ENCODE measurements at places on chromosomes 12 and 14.

GRCh38 chr12:54700301-54700700, 52.1 kb upstream of the DCD start:
- DNase-seq, result no peak

DNA sequence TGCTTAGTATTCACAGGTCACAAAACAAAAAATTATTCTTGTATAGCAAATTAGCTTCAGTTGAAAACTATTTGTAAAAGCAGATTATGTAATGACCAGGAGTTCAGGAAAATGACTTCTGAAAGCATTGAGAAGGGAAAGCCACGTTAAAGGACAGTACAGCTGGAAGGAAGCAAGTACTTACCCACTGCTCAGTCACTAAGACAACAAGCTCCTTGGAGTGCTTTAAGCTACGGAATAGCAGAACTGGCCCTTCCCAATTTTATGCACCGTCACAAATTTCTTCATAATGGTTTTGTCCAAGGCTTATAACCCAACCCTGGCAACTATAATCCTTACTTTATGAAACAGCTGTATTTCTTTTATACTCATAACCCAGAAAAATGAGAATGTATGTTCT, 13.0 kb upstream of the SNAPC1 start:
- no peak for DNase-seq

GRCh38 chr14:34502545-34503225, 36.8 kb downstream of the EAPP start:
- DNase-seq, result no peak

DNA sequence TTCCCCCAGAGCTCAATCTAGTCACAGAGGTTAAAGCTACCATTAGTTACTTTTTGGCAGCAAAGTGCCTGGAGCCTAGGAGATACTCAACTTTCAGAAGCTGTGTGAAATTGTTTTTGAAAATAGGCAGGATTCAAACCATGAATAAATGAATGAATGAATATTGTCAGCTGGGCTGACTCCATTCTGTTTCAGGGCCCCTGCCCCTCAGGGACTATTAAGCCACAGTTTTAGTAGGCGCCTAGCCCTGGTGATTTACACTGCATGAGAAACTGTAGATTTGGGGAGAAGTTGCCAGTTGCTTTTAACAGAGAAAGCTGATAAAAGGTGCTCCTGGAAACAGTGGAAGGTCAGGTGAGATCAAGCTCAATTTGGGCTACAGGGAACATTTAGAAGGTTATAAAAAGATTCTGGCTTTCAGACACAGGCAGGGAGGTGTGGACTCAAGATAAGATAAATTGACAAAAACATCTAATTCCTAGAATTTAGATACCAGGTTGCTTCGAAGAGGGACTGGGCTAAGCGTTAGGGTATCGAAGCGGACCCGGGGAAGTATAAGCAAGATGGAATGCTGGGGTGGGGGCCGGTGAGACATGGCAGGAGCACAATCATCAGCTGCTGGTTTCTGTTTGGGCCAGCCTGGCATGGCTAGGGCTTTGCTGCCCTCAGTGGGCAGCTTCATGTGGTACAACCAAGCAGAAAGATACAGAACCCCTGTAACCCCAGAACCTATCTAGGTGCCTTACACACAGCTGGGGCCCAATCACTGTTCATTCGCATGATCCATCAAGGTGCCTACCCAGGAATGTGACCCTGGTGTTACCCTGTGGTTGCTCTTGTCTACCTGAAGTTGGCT, 14.9 kb upstream of the CELA1 start:
- DNase-seq, result no peak

GRCh38 chr12:121461048-121461447, 61.1 kb downstream of the RNF34 start:
- DNase-seq, result no peak

DNA sequence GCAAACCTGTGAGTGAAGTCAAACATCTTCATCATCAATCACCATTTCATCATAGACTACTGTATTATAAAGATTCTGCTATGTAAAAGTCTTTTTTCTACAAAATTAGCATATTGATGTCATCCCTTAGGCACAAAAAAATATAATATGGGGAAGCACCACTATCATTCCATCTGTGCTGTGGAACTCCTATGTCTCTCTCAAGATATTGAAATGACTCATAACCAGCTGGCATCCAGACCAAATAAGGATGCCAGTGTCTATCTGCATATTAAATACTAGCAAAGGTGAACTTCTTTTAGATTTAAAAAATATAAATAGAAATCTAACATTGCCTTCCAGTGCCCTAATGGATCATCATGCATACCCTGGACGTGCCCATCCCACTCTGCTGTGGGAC, 17.9 kb upstream of the DCAF5 start:
- DNase-seq, result no peak

DNA sequence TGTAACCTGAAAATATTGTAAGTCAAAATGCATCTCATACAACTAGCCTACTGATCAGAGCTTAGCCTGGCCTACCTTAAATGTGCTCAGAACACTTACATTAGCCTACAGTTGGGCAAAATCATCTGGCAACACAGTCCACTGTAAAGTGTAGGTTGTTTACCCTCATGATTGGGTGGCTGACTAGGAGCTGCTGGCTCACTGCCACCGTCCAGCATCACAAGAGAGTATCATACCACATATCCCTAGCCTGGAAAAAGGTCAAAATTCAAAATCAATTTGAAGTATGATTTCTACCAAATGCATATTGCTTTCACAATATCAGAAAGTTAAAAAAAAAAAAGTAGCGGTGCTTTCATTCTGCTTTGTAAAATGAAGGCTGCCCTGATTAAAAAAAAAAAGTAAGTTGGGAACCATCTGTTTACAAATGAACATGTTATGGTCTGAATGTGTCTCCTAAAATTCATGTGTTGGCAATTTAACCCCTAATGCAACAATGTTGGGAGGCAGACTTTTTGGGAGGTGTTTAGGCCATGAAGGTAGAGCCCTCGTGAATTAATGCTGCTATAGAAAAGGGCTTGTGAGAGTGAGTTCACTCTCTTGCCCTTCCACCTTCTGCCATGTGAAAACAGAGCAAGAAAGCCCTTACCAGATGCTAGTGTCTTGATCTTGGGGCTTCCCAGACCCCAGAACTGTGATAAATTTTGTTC, 211.8 kb downstream of the PPM1H start:
- DNase-seq, result no peak

DNA sequence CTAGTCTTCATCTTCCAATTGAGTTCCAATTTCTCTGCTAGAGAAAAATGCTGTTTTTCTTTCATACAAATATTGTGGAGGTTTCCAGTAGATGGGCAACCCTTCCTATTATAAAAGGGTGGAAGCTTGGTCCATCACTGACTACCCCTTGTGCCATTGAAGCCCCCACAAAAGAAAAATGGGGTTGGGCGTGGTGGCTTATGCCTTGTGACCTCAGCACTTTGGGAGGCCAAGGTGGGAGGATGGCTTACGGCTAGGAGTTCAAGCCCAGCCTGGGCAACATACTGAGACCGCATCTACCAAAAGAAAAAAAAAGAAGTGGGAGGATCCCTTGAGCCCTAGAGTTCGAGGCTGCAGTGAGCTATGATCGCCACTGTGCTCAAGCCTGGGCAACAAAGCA, 22.8 kb downstream of the NCKAP5L start:
- no peak for DNase-seq

DNA sequence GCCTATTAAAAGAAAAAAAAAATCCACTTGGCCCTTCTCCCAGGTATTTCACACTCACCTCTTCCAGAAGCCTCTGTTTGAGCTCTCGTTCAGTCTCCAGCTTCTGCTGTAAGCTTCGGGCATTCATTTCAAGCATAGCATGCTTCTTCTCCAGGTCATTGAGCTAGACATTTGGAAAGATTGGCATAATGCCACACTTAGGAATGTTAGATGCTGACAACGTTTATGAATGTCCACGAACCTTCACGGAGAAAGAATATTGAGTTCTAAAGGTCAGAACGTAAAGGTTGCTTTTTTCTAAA, 60.5 kb downstream of the PRKAB1 start:
- DNase-seq, result no peak

GRCh38 chr14:52824462-52824861, 33.1 kb upstream of the GNPNAT1 start:
- DNase-seq, result no peak

DNA sequence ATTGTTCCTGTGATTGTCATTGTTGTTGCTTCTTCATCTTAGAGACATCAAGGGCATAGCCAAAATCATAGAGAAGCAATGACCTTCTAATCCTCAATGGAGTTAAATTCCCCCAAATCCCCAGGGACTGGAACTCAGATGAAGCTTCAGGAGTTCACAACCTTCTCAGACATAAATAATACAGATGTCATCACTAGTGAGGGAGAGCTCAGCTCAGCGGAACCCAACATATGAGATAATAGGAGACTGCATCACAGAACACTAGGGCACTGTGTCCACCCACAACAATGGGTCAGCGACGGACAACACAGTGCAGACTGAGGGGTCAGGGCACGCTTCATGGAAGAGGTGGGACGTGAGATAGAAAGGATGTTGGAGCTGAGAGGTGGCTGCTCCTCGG, 1290.4 kb upstream of the TMEM132C start:
- no peak for DNase-seq

DNA sequence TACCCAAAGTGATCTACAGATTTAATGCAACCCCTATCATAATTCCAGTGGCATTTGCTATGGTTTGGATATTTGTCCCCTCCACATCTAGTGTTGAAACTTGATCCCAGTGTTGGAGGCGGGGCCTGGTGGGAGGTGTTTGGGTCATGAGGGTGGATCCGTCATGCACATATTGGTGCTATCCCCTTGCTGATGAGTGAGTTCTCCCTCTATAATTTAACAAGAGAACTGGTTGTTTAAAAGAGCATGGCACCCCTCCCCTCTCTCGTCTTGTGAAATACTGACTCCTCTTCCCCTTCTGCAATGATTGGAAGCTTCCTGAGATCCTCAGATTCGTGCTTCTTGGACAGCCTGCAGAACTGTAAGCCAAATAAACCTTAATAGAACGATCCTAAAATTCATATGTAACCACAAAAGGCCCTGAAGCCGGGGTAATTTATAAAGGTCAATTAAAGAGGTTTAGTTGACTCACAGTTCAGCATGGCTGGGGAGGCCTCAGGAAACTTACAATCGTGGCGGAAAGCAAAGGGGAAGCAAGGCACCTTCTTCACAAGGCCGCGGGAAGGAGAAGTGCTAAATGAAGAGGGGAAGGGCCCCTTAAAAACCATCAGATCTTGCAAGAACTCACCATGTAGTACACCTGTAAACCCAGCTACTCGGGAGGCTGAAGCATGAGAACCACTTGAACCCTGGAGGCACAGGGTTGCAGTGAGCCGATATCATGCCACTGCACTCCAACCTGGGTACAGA, 41.2 kb downstream of the SLC39A9 start:
- no peak for DNase-seq

DNA sequence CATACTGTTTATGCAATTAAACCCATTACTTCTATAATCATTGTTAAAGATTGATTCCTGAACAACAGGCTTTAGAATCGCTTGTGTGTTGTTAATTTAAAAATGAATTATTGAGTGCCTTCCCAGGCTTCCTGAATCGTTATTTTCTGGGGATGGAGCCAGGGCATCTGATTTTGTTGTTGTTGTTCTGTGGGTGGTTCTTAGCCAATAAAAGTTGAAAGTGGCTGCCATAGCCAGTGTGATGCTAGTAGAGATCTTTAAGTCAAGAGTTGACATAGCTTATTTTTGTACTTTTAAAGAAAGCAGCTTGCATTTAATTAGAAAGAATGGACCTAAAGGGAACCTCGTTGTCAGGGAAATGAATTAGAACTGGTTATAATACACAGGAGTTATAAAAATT, 6.4 kb downstream of the GOLGA5 start:
- no peak for DNase-seq

DNA sequence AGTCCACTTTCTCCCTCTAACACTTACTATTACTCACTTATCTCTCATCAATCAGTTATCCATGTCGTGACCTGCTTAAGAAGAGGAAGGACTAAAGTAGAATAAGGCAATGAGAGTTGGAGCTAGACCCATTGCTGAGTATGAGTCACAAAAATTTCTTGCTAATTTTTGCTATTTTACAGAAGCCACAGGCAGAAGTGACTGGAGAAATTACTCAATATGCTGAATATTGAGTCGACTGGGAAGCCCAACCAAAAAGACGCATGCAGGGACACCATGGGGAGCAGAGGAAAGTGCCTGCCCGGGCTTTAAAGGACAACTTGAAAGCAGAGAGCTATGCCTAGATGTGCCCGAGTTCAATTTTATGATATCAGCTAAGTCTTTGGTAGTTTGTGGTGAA, 115.4 kb upstream of the FOXG1 start:
- no peak for DNase-seq

DNA sequence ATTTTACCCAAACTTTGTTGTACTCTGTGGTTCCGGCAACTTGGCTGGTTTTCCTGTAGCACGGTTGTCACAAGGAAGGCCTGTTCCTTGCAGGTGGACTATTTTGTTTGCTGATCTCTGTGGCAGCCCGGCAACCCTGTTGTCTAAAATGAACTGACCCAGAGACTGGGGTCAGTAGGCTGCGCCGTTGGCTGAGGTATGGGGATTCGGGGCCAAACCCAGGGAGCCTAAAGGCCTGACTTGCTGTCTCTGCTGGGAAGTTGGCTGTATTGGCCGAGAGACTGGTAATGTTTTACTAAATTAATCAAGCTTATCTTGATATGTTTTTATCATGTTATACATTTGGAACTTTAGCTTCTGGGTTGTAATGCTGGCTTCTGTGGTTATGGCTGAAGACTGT, 13.8 kb downstream of the SMIM41 start:
- DNase-seq, result no peak

GRCh38 chr12:64173456-64173855, 48.6 kb downstream of the KICS2 start:
- DNase-seq, result no peak

DNA sequence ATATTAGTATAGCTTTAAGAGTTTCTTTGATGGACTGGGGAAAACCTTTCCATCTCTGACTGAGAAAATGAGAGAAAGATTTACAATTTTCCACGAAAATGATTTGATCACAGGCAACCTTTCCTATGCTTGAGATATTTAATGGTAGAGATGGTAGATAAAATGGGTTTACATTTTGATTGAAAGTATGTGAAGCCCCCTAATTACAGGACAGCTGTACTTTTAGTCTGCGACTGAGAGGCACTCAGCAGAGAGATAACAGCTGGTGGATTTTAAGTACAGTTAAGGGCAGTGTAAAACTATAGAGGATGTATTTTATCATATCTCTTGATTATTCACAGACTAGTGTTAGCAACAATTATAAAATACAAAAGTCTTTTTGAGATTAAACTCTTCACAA, 40.7 kb downstream of the C12orf50 start:
- DNase-seq, result no peak

GRCh38 chr14:69683971-69684370, 72.6 kb downstream of the SUSD6 start:
- DNase-seq, result no peak

DNA sequence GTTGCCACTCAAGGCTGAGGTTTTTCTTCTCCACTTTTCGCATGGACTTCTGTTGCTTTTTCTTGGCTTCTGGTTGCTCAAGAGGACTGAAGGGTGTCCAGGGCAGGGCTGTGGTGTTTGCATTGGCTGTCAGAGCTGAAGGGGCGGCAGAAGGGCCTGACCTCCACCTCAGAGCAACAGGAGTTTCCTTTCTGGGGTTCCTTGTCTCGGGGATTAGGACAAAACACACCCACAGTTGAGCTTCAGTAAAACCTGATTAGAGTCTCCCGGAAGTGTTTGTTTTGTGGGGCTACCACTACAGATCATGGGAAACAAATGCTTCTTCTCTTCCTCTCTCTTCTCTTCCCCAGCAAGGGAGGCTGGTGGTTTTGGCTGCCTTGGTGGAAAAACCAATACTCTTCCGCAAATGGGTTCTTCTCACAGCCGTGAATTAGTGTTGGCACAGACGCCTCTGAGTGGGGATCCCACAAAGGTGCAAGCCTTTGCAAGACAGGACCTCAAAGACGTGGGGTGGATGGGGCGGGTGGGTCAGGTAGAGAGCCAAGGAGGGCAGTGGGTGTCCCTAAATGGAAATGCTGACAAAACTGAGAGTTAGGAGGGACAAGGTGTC, 317.7 kb upstream of the TBX3 start:
- no peak for DNase-seq
